Glutamatergic neuron (in vitro differentiated cells): ENCODE measurements at places on chromosomes 7 and 10. TPM values are rescaled to one million over a fixed set of nuclear protein-coding genes. Genes with fewer than 3 reads are reported as not detected.

- H3K4me1 ChIP-seq, result peaks cover 2% of the 10 kb centered on the region
- H3K27me3 ChIP-seq, result no peaks in the 10 kb centered on the region
- H3K4me3 ChIP-seq, result no peak overlapping the region
- no peak overlapping the region for H3K27ac ChIP-seq
- peaks cover 17% of the 10 kb centered on the region for H3K36me3 ChIP-seq
- DNase-seq, result no peak
Observed at GRCh38 chr10:92323079-92323478, 32.1 kb downstream of the MARCHF5 start.

- H3K4me3 ChIP-seq, result no peak overlapping the region
- DNase-seq, result no peak
- H3K36me3 ChIP-seq, result no peaks in the 10 kb centered on the region
- H3K27ac ChIP-seq, result no peak overlapping the region
Observed at GRCh38 chr7:104993217-104993862, 20.7 kb upstream of the KMT2E start.

DNA sequence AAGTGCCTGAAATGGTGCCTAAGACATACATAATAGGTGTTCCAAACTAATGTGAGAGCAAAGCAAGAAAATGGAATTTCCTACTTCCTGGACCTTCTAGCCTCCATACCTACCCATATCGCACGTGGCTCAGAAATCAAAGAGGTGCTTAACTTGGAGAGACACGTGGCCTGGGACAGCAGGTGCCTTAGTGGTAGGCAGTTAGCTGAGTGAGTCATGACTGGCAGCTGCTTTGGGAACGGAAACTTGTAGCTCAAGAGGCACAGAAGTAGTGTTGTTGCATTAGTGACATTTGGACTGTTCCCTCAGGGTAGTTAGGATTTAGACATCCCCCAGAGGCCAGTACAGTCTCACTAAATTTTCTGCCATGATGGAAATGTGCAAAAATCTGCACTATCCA is 12.0 kb upstream of the BMPER start:
- H3K36me3 ChIP-seq, result no peaks in the 10 kb centered on the region
- H3K27me3 ChIP-seq, result no peaks in the 10 kb centered on the region
- H3K4me3 ChIP-seq, result peak overlapping the region; percentile 16
- H3K27ac ChIP-seq, result peak overlapping the region; percentile 34
- DNase-seq, result no peak
- peaks cover 17% of the 10 kb centered on the region for H3K4me1 ChIP-seq

- no peaks in the 10 kb centered on the region for H3K4me1 ChIP-seq
- H3K27me3 ChIP-seq, result no peaks in the 10 kb centered on the region
- H3K4me3 ChIP-seq, result no peak overlapping the region
- no peak for DNase-seq
- H3K36me3 ChIP-seq, result no peaks in the 10 kb centered on the region
Observed at GRCh38 chr7:8232999-8233847, 28.7 kb downstream of the ICA1 start.

DNA sequence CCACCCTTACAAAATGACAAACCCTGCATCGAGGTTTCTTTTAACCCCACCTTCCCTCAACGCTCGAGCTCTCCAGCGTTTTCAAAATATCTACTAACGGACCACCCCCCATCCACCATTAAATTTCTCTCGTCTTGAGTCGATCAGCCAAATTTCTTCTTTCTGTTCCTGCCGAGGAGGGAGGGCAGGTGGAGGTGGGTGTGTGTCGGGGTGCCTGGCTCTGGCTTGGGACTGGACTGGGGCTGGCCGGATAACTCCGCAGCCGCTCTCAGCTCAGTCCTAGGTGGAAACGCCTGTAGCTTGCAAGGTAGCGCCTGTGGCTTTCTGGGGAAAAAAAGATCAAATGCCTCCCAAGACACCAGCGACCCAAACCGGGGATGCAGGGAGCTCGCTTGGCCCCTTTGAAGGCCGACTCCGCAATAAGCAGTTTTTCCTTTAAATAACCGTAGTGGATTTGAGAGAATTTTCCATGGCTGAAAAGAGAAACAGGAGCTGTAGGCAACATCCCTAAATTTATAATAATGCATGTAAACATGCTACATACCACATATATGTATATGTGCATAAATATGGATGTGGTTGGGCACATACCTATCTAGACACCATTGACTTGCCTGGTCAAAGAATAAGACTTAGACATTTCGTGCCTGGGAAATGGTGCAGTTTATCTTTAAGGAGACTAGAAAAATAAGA is 1.9 kb upstream of the TMEM178B start:
- H3K4me3 ChIP-seq, result peak overlapping the region; percentile 95
- H3K36me3 ChIP-seq, result no peaks in the 10 kb centered on the region
- H3K27me3 ChIP-seq, result peaks cover 11% of the 10 kb centered on the region
- peak overlapping the region; percentile 73 for H3K27ac ChIP-seq
- H3K4me1 ChIP-seq, result peaks cover 5% of the 10 kb centered on the region

- peaks cover 5% of the 10 kb centered on the region for H3K27me3 ChIP-seq
- peaks cover 8% of the 10 kb centered on the region for H3K36me3 ChIP-seq
- H3K4me1 ChIP-seq, result peaks cover 3% of the 10 kb centered on the region
Observed at GRCh38 chr7:98630149-98630548, 13.1 kb downstream of the NPTX2 start.

- peaks cover 9% of the 10 kb centered on the region for H3K36me3 ChIP-seq
- H3K27ac ChIP-seq, result no peak overlapping the region
- no peaks in the 10 kb centered on the region for H3K4me1 ChIP-seq
- H3K4me3 ChIP-seq, result no peak overlapping the region
- DNase-seq, result no peak
Observed at GRCh38 chr7:127550247-127550646, 35.1 kb downstream of the GCC1 start.

DNA sequence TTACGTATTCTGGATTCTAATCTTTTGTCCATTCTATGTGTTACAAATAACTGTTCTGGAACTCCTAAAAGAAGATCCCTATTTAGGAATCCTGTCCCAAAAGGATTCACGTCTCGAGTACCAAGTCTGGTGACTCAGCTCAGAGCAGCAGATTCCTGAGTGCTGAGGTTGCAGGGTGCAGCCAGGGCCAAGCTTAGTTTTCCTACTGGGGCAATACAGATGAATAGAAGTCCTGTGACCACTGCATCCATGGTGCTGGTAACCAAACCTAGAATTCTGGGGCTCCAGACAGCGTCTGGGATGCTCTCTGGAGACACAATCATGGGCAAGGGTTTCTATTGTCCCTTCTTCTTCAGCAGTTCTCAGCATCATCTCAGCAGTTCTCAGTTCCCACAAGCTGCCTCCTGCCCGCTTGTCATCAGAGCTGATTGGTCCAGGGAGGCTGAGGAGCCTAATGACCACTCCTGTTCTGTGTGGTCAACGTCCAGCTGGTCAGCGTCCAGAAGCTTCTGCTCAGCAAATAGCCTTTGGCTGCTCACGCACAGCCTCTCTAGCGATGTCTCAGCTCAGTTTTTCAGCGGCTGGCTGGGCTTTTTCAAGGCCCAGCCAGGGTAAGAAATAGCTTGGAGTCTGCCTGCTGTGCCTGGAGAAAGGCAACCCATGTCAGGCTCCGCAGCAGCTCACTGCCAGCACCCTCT is 50.4 kb upstream of the C7orf33 start:
- peaks cover 2% of the 10 kb centered on the region for H3K27me3 ChIP-seq
- peaks cover 4% of the 10 kb centered on the region for H3K4me1 ChIP-seq
- H3K4me3 ChIP-seq, result no peak overlapping the region
- no peak for DNase-seq
- H3K27ac ChIP-seq, result no peak overlapping the region
- no peaks in the 10 kb centered on the region for H3K36me3 ChIP-seq

GRCh38 chr7:25735674-25736242 is 416.2 kb upstream of the NFE2L3 start:
- H3K36me3 ChIP-seq, result no peaks in the 10 kb centered on the region
- no peak overlapping the region for H3K4me3 ChIP-seq
- peaks cover 2% of the 10 kb centered on the region for H3K4me1 ChIP-seq
- no peak overlapping the region for H3K27ac ChIP-seq
- no peak for DNase-seq

GRCh38 chr10:60508037-60508436 is 118.4 kb upstream of the ANK3 start:
- peaks cover 2% of the 10 kb centered on the region for H3K4me1 ChIP-seq
- H3K27ac ChIP-seq, result no peak overlapping the region
- H3K4me3 ChIP-seq, result no peak overlapping the region
- no peak for DNase-seq
- H3K27me3 ChIP-seq, result no peaks in the 10 kb centered on the region

GRCh38 chr10:130169136-130169859 is 33.1 kb downstream of the GLRX3 start:
- no peaks in the 10 kb centered on the region for H3K36me3 ChIP-seq
- no peak for DNase-seq
- no peaks in the 10 kb centered on the region for H3K4me1 ChIP-seq
- no peak overlapping the region for H3K4me3 ChIP-seq
- no peaks in the 10 kb centered on the region for H3K27me3 ChIP-seq

GRCh38 chr7:88758381-88759229 is 895 bp upstream of the ZNF804B start:
- no peak overlapping the region for H3K27ac ChIP-seq
- no peaks in the 10 kb centered on the region for H3K36me3 ChIP-seq
- DNase-seq, result peak; percentile 54
- H3K4me1 ChIP-seq, result peaks cover 2% of the 10 kb centered on the region
- peaks cover 3% of the 10 kb centered on the region for H3K27me3 ChIP-seq

- no peak for DNase-seq
- H3K27me3 ChIP-seq, result no peaks in the 10 kb centered on the region
- H3K4me3 ChIP-seq, result no peak overlapping the region
- H3K4me1 ChIP-seq, result peaks cover 8% of the 10 kb centered on the region
- no peaks in the 10 kb centered on the region for H3K36me3 ChIP-seq
Observed at GRCh38 chr7:21028599-21028998, 241.9 kb upstream of the SP8 start.

- no peak overlapping the region for H3K4me3 ChIP-seq
- no peaks in the 10 kb centered on the region for H3K36me3 ChIP-seq
- H3K27ac ChIP-seq, result no peak overlapping the region
- DNase-seq, result no peak
Observed at GRCh38 chr10:81031774-81032173, 494.1 kb downstream of the SH2D4B start.

DNA sequence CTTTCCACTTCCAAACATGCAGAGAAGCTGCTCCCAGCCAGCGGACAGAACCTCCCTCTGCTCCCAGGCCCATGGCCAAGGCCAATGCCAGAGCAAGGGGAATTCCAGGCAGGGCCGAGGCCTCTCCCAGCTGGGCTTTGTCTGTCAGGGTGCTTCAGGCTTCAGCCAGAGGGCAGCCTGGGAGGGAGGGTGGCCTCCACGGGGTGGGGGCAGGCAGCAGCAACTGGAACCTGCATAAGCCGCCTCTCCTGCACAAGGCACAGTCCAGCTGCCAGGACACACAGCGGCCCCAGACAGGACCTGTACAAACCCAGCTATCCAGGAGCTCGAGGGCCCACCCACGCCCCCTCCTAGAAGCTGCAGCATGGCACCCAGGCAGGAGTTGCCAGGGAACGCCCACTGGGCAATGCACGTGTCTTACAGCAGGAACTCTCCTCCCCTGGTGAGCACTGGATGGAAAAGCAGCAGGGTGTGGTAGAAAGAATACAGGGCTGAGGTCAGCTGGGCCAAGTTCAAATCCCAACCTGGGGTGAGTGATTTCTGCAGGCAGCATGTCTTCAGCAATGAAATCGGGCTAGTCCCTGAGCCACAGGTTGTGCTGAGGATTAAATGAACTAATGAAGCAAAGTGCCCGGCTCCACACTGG is 7.6 kb downstream of the FAM53B start:
- peaks cover 5% of the 10 kb centered on the region for H3K27me3 ChIP-seq
- no peaks in the 10 kb centered on the region for H3K36me3 ChIP-seq
- peaks cover 63% of the 10 kb centered on the region for H3K4me1 ChIP-seq
- peak overlapping the region; percentile 45 for H3K4me3 ChIP-seq
- DNase-seq, result no peak
- H3K27ac ChIP-seq, result peak overlapping the region; percentile 3

- H3K27ac ChIP-seq, result peak overlapping the region; percentile 76
- peaks cover 4% of the 10 kb centered on the region for H3K36me3 ChIP-seq
- DNase-seq, result peak; percentile 77
- peaks cover 5% of the 10 kb centered on the region for H3K27me3 ChIP-seq
- H3K4me3 ChIP-seq, result peak overlapping the region; percentile 60
Observed at GRCh38 chr7:3722396-3722922, 421.4 kb downstream of the SDK1 start.

- peaks cover 15% of the 10 kb centered on the region for H3K4me1 ChIP-seq
- no peak overlapping the region for H3K4me3 ChIP-seq
- peaks cover 2% of the 10 kb centered on the region for H3K27me3 ChIP-seq
- H3K36me3 ChIP-seq, result no peaks in the 10 kb centered on the region
- no peak for DNase-seq
- no peak overlapping the region for H3K27ac ChIP-seq
Observed at GRCh38 chr10:12835709-12836108, 165.8 kb downstream of the CCDC3 start.

GRCh38 chr7:157547611-157548010 is 210.8 kb downstream of the DNAJB6 start:
- peaks cover 11% of the 10 kb centered on the region for H3K27me3 ChIP-seq
- peaks cover 3% of the 10 kb centered on the region for H3K4me1 ChIP-seq
- H3K36me3 ChIP-seq, result peaks cover 5% of the 10 kb centered on the region
- DNase-seq, result no peak

- no peak for DNase-seq
- H3K27ac ChIP-seq, result no peak overlapping the region
- peaks cover 31% of the 10 kb centered on the region for H3K4me1 ChIP-seq
Observed at GRCh38 chr7:127979113-127979727, 52.0 kb downstream of the LRRC4 start.

DNA sequence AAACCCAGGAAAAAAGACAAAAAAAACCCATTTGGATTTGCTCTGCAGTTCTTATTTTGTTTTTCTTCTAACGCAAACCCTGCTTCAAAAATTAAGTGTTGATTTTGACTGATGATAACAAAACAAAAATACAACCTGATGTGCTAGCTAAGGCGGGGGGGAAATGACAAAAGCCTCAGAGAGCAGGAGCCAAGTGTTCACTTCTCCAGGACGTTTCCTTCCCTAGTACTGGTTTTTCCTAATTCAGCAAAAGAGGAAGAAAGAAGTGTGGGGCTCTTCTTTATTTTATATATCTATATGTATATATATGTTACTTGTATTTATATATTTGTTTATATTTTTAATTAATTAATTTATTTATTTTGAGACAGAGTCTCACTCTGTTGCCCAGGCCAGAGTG is 28.0 kb downstream of the SNX10 start:
- H3K4me3 ChIP-seq, result no peak overlapping the region
- H3K4me1 ChIP-seq, result no peaks in the 10 kb centered on the region
- no peaks in the 10 kb centered on the region for H3K36me3 ChIP-seq
- no peak for DNase-seq
- H3K27ac ChIP-seq, result no peak overlapping the region
- H3K27me3 ChIP-seq, result no peaks in the 10 kb centered on the region

GRCh38 chr7:140674899-140675701 is 2.4 kb downstream of the ADCK2 start:
- peaks cover 5% of the 10 kb centered on the region for H3K4me1 ChIP-seq
- no peak overlapping the region for H3K4me3 ChIP-seq
- no peak overlapping the region for H3K27ac ChIP-seq
- no peaks in the 10 kb centered on the region for H3K36me3 ChIP-seq
- DNase-seq, result no peak

GRCh38 chr10:1366322-1366691 is 310.1 kb downstream of the WDR37 start:
- H3K36me3 ChIP-seq, result peaks cover 5% of the 10 kb centered on the region
- no peak overlapping the region for H3K27ac ChIP-seq
- peaks cover 4% of the 10 kb centered on the region for H3K27me3 ChIP-seq
- no peak for DNase-seq
- H3K4me1 ChIP-seq, result peaks cover 10% of the 10 kb centered on the region

Gene STRA8
- total RNA-seq, result not detected

Gene EDRF1
- total RNA-seq, result 41.3 TPM

Gene MSANTD7
- total RNA-seq, result 13.7 TPM

Gene ENTPD1
- total RNA-seq, result not detected

Gene COL1A2
- total RNA-seq, result 6.8 TPM

Gene SCIN
- not detected for total RNA-seq

Gene ZP3
- 3.4 TPM for total RNA-seq

Gene POLR2J3
- 32.5 TPM for total RNA-seq

Gene PKD2L1
- 0.44 TPM for total RNA-seq

Gene SH2B2
- 11.6 TPM for total RNA-seq

Gene NSUN6
- total RNA-seq, result 20.7 TPM
